ENCODE measurements at places on chromosomes 5 and 9.

GRCh38 chr5:39437467-39437866 is 12.7 kb upstream of the DAB2 start:
- no peak for DNase-seq

DNA sequence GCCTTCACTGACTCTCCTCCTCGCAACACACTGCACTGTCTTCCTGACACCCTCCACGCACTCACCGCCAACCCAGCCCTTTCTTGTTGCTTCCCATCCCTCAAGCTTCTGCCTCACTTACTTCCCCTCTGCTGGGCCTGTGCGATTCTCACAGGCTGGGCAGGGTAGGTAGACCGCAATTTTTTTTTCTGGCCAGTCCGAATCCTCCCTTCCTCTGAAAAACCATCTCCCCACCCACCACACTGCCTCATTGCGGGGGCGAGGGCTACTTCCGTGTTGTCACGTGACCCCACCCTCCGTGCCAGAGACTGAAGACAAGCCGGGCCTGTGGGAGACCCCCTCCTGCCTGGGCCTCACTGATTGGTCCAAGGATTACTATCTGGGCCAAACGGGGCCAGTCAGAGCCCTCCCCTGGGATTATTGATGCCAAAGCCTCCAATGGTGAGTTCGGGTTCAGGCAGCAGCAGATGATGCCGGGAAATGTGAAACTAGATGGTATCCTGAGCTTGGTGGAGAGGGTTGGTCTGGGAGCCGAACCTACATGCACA is 73.1 kb downstream of the STK10 start:
- DNase-seq: peak; percentile 61

DNA sequence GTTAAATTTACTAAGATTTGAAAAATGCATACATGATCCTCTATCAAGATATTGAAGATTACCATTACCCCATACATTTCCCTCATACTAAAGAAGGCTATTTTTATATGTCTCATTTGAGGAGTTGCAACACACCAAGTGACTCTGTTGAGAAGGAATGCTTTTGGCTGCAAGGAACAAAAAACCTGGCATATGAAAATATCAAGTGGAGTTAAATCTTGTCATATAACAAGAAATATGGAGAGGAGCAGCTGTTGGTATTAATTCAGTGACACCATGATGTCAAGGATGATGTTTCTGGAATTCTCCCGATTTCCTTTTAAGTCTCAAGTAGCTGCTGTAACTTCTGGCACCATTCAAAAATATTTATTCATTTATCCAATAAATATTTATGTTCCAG is 193.8 kb downstream of the CSNK1G3 start:
- no peak for DNase-seq

DNA sequence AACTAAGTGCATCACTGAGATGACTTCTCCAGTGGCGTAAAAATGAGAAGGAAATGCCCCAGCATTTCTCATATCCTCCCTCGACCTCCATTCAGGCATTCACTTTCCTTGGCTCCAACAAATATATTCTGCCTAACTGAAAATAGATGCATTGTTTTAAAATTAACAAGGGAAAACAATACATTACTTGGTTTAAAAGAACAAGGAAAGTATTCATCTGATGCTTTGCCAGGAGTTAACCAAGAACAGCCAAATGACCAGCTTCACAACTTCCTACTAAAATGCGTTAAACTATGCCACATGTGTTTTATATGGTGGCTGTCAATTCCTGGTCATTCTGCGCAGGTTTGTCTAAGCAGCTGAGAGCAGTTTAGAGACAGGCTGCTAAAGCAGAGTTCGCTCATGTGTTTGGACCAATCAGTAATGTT is 121.4 kb downstream of the GNAQ start:
- DNase-seq: no peak

DNA sequence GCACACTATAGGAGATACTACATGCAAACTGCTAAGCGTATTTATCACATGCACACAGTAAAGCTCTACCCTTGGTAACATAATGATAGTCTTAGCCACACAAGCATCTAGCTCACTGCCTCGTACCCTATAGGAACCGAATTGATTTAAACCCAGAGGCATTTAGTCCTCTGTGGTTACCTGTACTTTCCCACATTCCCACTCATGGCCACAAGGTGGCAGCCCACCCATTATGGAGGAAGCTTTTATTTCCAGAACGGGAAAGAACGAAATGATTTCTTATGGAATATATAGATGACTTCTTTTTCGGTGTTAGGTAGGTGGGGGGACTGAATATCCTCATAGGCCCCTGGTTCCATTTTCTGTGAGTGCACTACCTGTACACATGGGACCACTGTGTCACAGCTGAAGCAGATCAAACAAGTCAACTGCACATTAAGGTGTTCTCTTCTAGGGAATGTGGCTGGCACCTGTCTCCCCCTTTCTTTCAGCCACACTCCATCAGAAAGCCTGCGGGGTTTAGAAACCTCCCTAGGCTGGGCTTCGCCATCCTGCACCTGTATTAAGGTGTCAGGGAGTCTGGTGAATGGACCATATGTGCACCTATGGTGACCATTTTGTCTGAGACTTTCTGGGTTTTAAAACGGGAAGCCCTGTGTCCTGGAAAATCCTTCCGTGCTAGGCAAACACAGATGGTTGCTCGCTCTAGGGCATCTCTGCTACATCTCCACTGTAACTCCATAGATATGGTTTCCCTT is 313.2 kb downstream of the SLIT3 start:
- peak; percentile 11 for DNase-seq

DNA sequence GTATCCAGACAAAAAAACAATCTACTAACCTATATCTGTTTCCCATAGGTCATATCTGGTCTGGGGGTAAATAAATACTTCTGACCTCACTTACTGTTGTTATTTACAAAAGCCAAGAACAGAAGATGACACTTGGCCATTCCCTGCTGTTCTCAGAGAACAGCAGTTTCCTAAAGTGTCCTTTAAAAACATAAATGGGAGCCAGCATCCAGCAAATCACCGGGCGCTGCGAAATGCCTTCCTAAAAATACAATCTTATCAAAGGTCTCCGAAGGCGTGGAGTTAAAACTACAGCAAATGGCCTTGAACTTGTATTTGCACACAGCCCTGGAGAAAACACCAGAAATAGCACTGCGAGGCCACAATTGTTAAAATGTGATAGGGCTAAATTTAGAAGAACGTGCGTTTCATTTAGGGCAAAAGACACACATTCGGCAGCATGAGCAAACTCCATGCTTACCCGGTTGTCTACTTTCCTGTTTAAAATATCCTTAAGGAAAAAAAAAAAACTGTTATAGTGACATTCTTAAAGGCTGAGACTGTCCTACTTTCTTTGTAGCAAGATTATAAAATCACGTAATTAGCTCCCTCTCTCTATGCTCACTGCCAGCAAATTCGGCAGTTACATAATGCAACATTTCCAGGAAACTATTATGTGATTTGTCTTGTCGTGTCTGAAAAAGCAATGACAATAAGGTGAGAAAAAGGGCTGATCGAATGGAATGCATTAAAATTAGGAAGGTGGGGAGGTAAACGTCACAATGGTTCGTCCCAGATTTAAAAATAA is 1.5 kb downstream of the NFIL3 start:
- DNase-seq: no peak

DNA sequence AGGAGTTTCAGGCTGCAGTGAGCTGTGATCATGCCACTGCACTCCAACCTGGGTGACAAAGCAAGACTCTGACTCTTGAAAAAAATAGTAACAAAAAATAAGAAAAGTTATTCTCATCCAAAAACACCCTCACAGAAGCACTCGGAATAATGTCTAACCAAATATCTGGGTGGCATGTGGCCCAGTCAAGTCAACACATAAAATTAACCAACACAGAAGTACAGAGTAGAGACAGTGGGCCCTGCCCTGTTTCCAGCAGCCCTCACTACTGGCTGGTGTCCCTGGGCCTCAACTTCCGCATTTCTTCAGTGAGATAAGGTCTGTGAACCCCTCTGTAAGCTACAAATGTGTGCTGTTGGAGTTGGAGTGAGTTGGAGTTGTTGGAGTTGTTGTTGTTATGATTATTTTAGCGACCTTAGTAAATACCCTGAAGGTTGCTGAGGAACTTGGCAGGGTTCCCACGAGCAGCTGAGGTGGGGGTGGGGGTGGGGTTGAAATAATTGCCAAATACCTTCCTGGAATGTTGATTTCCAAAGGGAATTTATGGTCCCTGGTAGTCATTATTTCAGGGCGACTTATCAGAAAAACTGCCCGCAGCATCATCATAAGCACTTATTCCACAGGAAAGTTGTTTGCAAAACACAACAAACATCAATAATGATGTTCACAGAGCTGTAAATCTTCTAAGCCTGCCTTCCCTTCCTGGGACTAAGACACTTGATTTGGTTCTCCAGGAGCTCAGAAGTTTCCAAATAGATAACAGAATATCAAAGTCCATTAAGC is 30.2 kb downstream of the C5orf15 start:
- DNase-seq: no peak

GRCh38 chr9:135240222-135240621 is 152.8 kb downstream of the OLFM1 start:
- DNase-seq: no peak

DNA sequence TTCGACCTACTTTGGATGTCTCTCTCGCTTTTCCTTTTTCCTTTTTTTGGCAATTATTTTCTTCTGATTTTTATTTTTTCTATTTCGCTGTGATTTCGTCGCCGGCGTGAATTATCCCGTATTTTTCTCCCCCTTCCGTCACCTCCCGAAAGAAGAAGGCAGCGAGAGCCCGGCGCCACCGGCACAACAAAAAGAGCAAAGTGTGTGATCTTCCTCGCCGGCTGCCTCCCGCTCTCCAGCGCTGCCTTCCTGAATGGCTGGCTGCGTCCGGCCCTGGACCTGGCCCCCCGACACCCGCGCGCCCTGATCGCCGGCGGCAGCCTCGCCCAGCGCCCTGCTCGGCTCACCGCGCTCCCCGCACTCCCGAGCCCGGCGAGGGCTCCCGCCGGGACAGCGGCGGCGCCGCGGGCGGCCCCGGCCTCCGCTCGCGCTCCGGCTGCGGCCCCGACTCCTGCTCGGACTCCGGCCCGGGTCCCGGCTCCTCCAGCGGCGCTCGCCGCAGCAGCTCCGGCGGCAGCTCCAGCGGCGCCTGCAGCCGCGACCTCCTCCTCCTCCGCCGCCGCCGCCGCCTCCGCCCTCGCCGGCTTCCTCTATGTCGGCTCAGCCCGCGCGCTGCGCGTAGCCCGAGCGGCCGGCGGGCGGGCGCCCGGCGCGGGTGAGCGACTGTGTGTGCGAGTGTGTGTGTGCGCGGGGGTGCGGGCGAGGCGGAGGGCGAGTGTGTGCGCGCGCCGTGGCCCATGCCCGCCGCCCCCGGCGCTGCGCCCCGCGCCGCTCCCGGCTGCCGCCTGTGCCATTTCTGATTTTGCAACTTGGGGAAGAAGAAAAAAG is 960 bp downstream of the NR2F1 start:
- DNase-seq: no peak

- no peak for DNase-seq
Observed at GRCh38 chr5:96823900-96824380, 16.2 kb upstream of the ERAP1 start.

DNA sequence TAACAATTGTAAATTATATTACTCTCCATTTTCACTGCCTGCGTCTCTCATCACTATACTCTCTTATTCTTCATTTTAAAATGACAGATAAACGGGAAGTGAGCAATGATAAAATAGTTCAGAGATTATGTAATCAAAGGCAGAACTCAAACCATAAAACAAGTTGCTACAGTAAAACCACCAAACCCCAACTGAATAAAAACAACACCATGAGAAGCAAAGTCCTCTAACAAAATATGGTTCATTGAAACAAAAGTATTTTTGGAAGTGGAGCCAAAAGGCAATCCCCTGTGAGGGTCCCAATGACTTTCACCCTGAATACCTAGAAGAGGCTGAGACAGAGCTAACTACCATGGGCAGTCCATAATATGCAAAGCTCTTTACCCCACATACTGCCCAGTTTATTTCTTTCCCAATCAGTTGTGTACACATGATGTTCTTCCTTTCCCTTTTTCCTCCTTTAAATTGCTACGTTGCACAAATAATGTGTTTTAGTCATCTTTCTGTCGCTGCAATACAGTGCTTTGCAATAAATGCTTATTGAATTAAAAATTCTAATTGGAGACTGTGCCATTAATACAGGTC is 64.0 kb upstream of the PTGER4 start:
- DNase-seq: no peak

- no peak for DNase-seq
Observed at GRCh38 chr5:122442938-122443337, 130.9 kb downstream of the SNCAIP start.
